OCI-M1 (cell line): ENCODE measurements at places on chromosomes 13 and 19.

- DNase-seq, result no peak
Observed at GRCh38 chr13:85236413-85236812, 562.8 kb downstream of the SLITRK6 start.

- no peak for DNase-seq
Observed at GRCh38 chr19:38250821-38251563, 5.2 kb downstream of the PPP1R14A start.

GRCh38 chr19:56995303-56995702 lies 124.5 kb upstream of the USP29 start:
- peak; percentile 23 for DNase-seq

GRCh38 chr19:2536461-2536860 lies 60.5 kb downstream of the GADD45B start:
- no peak for DNase-seq

DNA sequence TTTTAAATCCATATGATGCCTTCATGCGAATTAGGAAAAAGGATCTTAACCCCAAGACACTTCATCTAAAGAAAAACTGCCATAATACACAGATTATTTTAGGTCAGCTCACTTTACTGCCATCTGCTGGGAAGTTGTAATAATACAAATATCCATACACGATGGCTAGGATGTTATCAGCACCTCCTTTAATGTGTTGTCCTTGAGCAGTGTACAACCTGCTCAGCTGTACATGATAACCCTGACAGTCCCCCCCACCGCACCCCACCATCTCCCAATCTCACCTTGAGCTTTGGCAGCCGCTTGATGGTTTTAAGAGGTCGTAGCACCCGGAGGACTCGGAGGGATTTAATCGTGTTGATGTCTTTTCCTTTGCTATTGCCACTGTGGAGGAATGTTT lies 112.2 kb downstream of the IER2 start:
- peak; percentile 76 for DNase-seq

DNA sequence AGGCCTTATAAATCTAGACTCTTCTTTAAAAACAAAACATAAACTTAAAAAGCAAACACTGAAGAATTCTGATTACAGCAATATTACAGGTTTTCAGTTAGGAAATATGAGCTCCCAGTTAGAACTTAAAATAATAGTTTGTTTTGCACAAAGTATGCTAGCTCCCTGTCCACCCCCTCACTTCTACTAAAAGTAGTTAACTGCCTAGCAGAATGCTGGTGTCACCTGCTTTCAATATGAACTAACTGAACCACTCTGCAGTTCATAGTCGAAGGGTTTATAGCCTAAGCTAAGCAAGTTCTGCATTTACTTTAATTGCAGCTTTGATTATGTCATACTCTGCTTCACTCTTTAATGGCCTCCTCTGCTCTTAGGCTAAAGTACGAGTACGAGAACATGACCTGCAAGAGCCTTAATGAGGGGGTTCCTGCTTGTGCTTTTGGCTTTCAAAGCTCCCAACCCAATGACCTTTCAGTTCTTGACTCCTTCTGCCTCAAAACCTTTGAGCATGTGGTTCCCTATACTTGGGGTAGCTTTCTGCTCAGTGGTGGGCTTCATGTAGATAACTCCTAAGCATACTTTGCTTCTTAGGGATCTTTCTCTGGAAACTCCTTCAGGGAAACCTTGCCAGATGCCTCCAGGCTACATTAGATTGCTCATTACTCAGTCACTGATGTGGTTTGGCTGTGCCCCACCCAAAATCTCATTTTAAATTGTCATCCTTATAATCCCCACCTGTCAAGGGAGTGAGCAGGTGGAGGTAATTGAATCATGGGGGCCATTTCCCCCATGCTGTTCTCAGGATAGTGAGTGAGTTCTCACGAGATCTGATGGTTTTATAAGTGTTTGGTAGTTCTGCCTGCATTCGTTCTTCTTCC lies 278.9 kb upstream of the ARGLU1 start:
- no peak for DNase-seq

DNA sequence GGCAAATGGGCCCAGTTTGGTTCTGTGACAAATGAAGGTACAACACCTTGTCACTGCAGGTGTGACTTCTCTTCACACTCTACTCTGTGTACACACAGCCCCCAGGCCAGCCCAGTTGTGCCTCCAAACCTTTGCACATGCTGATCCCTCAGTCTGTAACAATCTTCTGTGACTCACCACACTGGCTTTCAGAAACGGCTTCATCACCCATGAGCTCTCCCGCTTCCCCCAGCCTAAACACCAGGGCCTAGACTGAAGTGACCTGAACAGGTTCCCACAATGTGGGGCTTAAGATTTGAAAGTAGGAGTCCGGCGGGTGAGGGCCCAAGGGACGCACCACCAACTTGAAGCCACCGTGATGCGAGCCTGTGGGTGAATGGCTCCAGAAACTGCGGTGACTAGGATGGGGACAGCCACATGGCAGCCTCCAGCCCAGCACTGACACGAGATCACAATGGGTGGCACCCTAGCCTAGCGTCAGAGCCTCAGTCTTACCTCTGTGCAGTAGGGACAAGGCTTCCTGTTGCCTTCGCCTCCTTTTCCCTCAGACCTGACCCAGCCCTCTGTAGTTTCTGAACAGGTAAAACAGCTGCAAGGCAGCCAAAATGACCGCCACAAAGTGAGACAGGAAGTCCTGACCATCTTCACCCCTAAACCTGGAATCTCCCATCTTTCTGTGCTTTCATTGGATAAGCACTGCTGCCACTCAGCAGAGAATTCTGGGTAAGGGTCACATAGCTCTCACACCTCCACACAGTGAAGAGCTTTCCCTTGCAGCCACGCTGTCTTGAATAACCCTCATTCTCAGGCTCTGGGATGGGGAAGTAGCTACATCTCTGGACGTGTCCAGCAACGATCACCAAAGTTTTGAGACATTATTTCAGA lies 34.2 kb upstream of the ZNF599 start:
- DNase-seq, result no peak

DNA sequence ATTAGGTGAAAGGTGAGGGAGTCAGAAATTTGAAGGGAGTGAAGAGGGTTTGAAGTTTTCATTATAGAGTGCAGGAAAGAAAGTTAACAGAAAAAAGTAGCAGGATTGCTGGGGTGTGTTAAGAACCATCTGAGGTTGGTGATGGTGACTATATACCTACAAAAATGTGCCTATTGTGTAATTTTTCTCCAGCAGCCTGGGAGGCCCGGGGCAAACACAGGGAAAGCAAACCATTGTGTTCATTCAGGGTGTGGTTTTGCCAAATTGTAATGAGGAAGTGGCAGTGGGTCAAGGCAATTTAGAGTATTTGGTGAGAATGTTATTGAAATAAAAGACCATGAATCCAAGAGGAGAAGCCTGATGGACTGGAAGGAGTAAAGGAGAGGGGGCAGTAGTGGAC lies 8.2 kb upstream of the SUCLA2 start:
- peak; percentile 38 for DNase-seq

DNA sequence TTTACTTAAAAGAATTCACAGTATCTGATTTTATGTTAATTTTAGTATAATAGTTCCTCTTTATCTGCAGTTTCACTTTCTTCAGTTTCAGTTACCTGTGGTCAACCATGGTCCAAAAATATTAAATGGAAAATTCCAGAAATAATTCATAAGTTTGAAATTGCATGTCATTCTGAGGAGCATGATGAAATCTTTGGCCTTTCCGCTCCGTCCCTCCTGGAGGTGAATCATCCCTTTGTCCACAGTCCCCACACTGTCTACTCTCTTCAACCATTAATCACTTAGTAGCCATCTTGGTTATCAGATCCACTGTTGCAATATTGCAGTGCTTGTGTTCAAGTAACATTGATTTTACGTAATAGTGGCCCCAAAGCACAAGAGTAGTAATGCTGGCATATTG lies 26.9 kb downstream of the SLITRK6 start:
- DNase-seq, result peak; percentile 53

- no peak for DNase-seq
Observed at GRCh38 chr19:3372413-3372812, 6.0 kb downstream of the NFIC start.

GRCh38 chr19:2046046-2046907 lies 4.8 kb downstream of the MKNK2 start:
- no peak for DNase-seq

DNA sequence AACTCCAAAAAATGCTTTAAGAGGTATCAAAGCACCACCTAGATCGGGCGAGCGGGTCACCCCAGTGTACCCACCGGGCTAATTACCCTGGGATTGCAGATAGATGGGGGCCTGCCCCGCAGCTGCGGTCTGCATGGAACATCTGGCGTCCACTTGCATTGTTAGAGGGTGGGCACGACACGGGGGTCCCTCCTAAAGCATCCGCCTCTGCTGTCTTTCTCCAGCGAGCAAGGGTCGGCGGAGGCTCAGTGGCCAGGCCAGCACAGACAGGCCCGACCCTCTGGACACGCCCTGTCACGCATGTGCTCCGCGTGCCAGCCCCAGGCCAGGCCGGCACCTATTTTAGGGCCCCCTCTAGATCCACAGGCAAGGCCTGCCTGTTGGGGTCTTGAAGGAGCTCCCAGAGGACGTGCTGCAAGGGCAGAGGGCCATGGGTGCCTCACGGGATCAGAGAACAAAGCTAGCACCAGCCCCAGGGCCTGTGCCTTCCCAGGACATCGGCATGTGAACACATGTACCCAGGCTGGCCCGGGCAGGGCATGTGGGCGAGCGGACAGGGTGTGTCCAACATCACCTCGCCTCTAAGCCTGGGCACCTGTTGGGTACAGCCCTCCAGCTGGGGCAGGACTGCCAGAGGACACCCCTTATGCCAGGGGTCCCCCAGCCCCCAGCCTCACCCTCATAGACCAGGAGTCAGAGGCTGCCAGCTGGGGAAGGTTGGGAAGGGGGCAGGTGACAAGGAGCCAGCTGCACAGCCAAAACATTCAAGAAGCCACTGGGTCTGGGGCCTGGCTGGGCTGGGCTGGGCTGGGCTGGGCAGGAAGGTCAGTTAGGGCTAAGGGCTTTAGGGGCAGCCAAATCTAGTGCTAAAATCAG lies 35.6 kb upstream of the NANOS3 start:
- DNase-seq, result no peak

DNA sequence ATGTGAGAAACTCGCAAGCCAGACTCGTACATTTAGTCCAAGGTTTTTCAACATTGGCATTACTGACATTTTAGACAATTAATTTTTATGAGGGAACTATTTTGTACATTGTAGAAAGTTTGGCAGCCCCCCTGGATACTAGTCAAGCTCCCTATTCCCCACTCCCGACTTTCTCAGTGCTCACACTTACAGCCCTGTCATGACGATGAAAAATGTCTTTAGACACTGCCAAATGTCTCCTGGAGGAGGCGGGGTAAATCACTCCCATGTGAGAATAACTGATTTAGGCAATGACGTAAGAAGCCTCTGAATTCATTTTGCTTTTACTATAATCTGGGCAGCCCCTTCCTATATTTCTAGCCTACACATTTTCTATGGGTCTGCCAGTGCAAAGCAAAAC lies 535.8 kb upstream of the KLHL1 start:
- DNase-seq, result no peak

GRCh38 chr19:4130744-4131438 lies 7.0 kb upstream of the MAP2K2 start:
- peak; percentile 76 for DNase-seq

DNA sequence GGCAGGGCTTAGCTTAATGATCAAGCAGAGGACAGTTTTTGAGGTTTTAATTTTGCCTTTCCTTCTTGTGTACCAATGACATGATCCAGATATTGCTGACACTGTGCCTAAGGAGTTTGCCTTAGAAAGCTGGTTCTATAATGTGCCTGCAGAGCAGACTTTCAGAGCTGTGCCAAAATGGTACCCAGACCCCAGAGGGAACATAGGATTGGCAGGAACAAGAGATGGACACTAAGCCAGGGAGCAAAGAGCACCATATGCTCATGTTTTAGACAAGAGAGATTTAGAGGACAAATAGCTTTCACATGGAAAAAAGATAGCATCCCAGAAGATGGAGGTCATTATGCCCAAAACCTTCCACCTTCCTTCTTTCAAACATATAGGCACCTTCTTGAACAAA lies 1241.5 kb upstream of the SPRY2 start:
- DNase-seq, result no peak

DNA sequence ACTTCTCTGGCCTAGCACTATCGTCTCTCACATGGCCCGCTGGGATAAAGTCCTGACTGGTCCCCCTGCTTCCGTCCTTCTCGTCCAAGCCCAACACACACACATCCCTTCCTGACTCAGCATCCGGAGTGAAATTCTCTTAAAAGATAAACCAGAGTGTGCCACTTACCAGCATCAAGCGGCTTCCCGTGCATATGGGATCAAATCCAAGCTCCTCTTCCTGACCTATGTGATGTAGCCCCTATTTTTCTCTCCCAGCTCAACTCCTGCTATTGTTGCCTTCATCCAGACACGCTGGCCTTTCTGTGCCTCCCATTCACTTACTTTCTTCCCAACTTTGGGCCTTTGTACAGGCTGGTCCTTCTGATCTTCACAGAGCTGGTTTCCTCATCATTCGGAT lies 530.4 kb downstream of the DIAPH3 start:
- no peak for DNase-seq

DNA sequence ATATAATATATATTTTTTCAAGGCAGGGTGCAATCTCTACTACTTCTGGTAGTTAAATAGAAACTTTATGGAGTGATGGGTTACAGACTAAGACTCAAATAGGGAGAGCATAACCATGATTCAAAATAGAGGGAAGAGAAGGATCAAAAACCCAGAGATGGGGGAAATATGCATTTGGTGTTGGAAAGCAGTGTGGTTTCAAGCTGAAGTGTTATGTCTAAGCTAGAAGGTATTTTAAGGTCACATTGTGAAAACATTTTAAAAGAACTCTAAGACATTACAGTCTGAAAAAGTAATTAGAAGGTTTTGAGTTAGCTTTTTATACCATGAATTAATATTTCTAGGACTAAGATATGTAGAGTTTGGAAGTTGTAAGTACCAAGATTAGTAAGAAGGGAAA lies 2741.4 kb downstream of the PCDH9 start:
- no peak for DNase-seq

GRCh38 chr19:15874821-15875474 lies 22.9 kb downstream of the CYP4F2 start:
- DNase-seq, result peak; percentile 11

GRCh38 chr13:36072152-36072935 lies 58.8 kb downstream of the DCLK1 start:
- DNase-seq, result no peak

GRCh38 chr13:55439450-55439849 lies 1701.3 kb upstream of the PRR20A start:
- DNase-seq, result peak; percentile 76

- DNase-seq, result no peak
Observed at GRCh38 chr13:19591864-19592263, 30.5 kb upstream of the TPTE2 start.

DNA sequence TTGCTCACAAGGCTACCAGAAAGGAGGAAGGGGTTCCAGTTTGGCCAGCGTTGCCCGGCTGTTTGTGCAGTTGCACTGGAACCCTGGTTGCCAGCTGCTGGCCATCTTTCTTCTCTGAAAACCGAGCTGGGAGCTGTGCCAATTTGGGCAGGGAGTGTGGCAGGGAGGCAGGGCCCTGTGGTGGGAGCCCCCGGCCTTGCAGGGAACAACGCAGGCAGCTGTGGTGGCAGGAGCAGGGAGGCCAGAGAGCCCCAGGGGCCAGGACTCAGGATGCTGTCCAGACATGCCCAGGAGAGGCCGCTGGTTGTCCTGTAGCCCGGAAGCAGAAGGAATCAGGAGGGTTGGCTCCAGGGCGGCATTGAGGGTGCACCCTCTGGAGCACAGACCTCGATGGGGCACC lies 4.8 kb downstream of the KMT5C start:
- no peak for DNase-seq

GRCh38 chr13:22040810-22041364 lies 370.0 kb downstream of the FGF9 start:
- no peak for DNase-seq

- no peak for DNase-seq
Observed at GRCh38 chr13:60075850-60076249, 87.9 kb downstream of the DIAPH3 start.
